ENCODE measurements at places on chromosomes 5 and 9. TPM values are rescaled to one million over a fixed set of nuclear protein-coding genes. Genes with fewer than 3 reads are reported as not detected.

TLX3 gene
- total RNA-seq, result not detected

COL15A1 gene
- 0.63 TPM for total RNA-seq

SLC34A1 gene
- not detected for total RNA-seq

TMEM171 gene
- total RNA-seq, result 6.6 TPM

SELENOP gene
- 0.18 TPM for total RNA-seq

TPPP gene
- total RNA-seq, result 7.4 TPM

IARS1 gene
- 106 TPM for total RNA-seq

CSF1R gene
- total RNA-seq, result 0.22 TPM

ABO gene
- not detected for total RNA-seq

OLFML2A gene
- total RNA-seq, result 22.1 TPM

SLIT3 gene
- 16.4 TPM for total RNA-seq
